ENCODE measurements at places on chromosomes 16 and 17. TPM values are rescaled to one million over a fixed set of nuclear protein-coding genes. Genes with fewer than 3 reads are reported as not detected.

GRCh38 chr17:2883544-2884213 lies 87.4 kb downstream of the RAP1GAP2 start:
- H3K4me1 ChIP-seq, result peaks cover 59% of the 10 kb centered on the region
- no peaks in the 10 kb centered on the region for H3K27me3 ChIP-seq
- no peak for DNase-seq

- H3K4me3 ChIP-seq, result no peak overlapping the region
- no peak for DNase-seq
- no peaks in the 10 kb centered on the region for H3K27me3 ChIP-seq
- no peaks in the 10 kb centered on the region for H3K36me3 ChIP-seq
- H3K27ac ChIP-seq, result no peak overlapping the region
Measured at GRCh38 chr17:1592751-1593629, 30.4 kb upstream of the PITPNA start.

Gene FOXN1
- total RNA-seq, result not detected

DNA sequence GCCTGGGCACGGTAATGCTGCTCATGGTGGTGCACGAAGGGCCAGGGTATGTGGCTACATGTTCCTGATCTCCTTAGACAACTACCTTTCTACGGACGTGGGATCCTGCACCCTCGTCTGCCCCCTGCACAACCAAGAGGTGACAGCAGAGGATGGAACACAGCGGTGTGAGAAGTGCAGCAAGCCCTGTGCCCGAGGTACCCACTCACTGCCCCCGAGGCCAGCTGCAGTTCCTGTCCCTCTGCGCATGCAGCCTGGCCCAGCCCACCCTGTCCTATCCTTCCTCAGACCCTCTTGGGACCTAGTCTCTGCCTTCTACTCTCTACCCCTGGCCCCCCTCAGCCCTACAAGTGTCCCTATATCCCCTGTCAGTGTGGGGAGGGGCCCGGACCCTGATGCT lies 12.0 kb downstream of the ERBB2 start:
- 0 out of 2 replicates have a peak overlapping the region, but pooled peaks have one; percentile 5 for H3K27ac ChIP-seq
- H3K27me3 ChIP-seq, result no peaks in the 10 kb centered on the region
- no peak for DNase-seq
- no peaks in the 10 kb centered on the region for H3K4me1 ChIP-seq
- no peak overlapping the region for H3K4me3 ChIP-seq

DNA sequence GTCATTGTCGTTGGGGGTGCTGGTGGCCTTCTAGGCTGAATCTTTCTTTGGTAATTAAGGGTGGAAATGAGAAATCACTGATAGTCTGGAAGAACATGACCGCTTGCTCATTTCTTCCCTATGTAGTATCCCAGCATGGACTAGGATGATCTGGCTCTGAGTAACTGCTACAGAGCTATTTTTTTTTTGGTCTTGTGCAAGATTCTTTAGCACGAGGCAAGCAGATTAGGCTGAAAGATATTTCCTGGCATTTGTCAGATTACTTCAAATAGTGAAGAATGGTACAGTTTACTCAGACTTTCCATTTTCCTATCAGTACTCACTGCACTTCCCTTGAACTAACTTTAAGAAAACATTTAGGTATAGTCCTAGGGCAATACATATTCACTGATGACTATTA lies 89.0 kb downstream of the SYCE1L start:
- no peak overlapping the region for H3K27ac ChIP-seq
- no peaks in the 10 kb centered on the region for H3K36me3 ChIP-seq
- H3K4me3 ChIP-seq, result no peak overlapping the region
- no peak for DNase-seq

GRCh38 chr17:78332991-78333390 lies 26.9 kb downstream of the SOCS3 start:
- peaks cover 12% of the 10 kb centered on the region for H3K4me1 ChIP-seq
- no peak overlapping the region for H3K27ac ChIP-seq
- no peaks in the 10 kb centered on the region for H3K36me3 ChIP-seq
- no peak for DNase-seq
- H3K27me3 ChIP-seq, result no peaks in the 10 kb centered on the region

GRCh38 chr17:39271546-39271945 lies 45.8 kb upstream of the STAC2 start:
- no peak for DNase-seq
- no peaks in the 10 kb centered on the region for H3K36me3 ChIP-seq
- H3K4me1 ChIP-seq, result peaks cover 2% of the 10 kb centered on the region
- no peak overlapping the region for H3K27ac ChIP-seq
- no peaks in the 10 kb centered on the region for H3K27me3 ChIP-seq

DNA sequence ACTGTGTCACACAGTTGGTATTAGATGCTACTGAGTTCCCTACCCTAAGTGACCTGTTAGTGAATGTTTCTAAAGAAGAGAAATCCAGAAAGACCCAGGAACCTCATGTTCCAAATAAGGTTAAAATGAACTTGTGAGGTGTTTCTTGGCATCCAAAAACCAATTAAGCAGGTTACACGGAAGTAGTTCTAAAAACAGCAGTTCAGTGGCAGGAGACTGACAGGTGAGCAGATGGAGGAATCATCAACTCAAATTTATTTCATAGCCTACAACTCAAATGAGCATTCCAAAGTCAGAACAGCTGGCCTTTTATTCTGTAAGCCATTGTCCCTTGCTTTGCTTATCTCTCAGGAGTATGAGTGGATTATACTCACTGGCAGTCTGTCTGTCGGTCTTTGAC lies 188.3 kb downstream of the IRX3 start:
- no peaks in the 10 kb centered on the region for H3K36me3 ChIP-seq
- H3K4me3 ChIP-seq, result no peak overlapping the region
- no peaks in the 10 kb centered on the region for H3K27me3 ChIP-seq
- no peak overlapping the region for H3K27ac ChIP-seq

GRCh38 chr17:27654654-27655524 lies 23.9 kb downstream of the LGALS9 start:
- no peak overlapping the region for H3K27ac ChIP-seq
- DNase-seq, result peak; percentile 91
- H3K27me3 ChIP-seq, result no peaks in the 10 kb centered on the region
- no peak overlapping the region for H3K4me3 ChIP-seq
- H3K4me1 ChIP-seq, result peaks cover 13% of the 10 kb centered on the region

Gene STAT5A
- 9.7 TPM for total RNA-seq

DNA sequence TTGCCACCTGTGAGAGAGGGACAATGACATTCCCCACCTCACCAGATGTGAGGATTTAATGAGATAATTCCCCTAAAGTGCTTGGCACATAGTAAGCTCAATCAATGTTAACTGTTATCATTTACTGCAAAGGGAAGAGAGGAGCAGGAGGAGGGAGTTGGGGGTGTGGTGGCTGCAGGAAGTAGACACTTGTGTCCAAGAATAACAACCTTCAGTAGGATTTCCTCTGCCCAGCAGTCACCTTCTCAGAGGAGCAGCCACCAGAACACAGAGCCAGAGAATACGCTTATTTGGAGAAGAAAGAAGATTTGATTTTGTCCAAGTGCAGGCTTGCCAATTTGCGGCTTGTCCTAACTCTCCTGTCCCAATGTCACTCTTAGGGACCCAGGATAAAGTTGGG lies 10.2 kb downstream of the CBX4 start:
- no peak for DNase-seq
- H3K4me3 ChIP-seq, result no peak overlapping the region
- H3K36me3 ChIP-seq, result no peaks in the 10 kb centered on the region
- no peak overlapping the region for H3K27ac ChIP-seq
- peaks cover 28% of the 10 kb centered on the region for H3K4me1 ChIP-seq

GRCh38 chr17:44768505-44769142 lies 9.8 kb downstream of the ADAM11 start:
- H3K27ac ChIP-seq, result no peak overlapping the region
- H3K4me1 ChIP-seq, result peaks cover 11% of the 10 kb centered on the region
- no peak overlapping the region for H3K4me3 ChIP-seq
- no peak for DNase-seq
- H3K36me3 ChIP-seq, result no peaks in the 10 kb centered on the region

DNA sequence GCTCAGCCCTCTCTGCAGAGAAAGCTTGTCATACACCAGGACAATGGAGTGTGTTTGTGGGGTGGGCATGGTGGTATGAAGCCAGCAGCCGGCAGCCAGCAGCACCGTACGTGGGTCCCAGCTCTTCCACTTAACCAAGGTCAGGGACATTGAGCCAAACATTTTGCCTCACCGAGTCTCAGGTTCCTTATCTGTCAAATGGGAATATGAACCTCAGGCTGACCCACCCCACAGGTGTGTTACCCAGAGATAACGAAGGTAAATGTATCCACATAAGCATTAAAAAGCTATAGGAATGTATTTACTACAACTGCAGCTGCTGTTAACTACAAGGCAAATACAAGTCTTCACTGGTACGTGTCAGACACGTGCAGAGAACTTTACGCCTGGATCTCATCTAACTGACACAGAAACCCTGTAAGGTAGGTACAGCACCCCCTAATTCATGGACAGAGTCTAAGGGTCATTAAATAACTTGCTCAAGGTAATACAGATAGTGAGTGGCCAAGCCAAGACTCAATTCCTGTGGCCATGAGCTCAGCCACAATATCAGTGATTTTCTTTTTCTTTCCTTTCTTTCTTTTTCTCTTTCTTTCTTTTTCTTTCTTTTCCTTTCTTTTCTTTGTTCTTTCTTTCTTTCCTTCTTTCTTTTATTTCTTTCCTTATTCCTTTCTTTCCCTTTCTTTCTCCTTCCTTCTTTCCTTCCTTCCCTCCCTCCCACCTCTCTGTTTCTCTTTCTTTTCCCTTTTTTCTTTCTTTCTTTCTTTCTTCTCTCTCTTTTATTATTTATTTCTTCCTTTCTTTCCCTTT lies 990 bp downstream of the SLC5A11 start:
- no peaks in the 10 kb centered on the region for H3K4me1 ChIP-seq
- H3K36me3 ChIP-seq, result no peaks in the 10 kb centered on the region
- H3K27me3 ChIP-seq, result no peaks in the 10 kb centered on the region
- H3K27ac ChIP-seq, result no peak overlapping the region

Gene CDR2
- 40.9 TPM for total RNA-seq

Gene KRT39
- total RNA-seq, result not detected

- no peak for DNase-seq
- H3K36me3 ChIP-seq, result no peaks in the 10 kb centered on the region
- no peak overlapping the region for H3K27ac ChIP-seq
- H3K4me1 ChIP-seq, result peaks cover under 1% of the 10 kb centered on the region
- no peaks in the 10 kb centered on the region for H3K27me3 ChIP-seq
Measured at GRCh38 chr17:60738287-60738686, 60.6 kb downstream of the BCAS3 start.

DNA sequence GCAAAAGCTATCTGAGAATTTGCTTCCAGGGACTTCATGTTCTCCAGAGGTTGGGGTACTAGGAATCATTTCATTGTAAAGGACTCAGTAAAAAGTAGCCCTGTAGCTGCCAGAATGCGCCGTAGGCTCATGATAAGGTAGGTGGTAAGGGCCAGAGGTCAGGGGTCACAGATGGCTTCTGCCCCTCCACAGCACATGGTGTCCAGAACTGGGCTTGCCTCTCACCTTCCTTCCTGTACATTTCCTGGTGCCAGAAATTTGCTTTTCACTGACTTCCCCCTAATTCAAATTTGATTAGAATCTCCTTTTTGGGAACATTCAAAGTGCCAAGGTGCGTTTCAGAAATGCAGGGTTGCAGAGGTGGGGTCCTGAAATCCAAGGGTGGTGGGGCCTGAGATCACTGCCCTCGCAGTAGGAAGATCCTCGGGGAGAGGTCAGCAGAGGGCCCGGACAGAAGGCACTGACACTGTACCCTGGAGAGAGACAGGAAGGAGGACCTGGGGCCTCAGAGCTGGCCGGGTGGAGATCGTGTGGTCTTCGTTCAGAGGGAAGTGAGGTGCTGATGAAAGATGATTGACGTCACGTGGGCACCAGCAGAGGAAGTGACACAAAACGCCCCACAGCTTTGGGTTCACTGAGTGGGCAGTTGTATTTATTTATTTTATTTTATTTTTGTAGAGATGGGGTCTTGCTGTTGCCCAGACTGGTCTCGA lies 25.5 kb upstream of the METRNL start:
- peaks cover 5% of the 10 kb centered on the region for H3K4me1 ChIP-seq
- no peak for DNase-seq
- H3K27me3 ChIP-seq, result peaks cover 2% of the 10 kb centered on the region
- no peak overlapping the region for H3K4me3 ChIP-seq
- H3K36me3 ChIP-seq, result no peaks in the 10 kb centered on the region
- no peak overlapping the region for H3K27ac ChIP-seq

- peaks cover 12% of the 10 kb centered on the region for H3K27me3 ChIP-seq
- H3K4me1 ChIP-seq, result peaks cover 7% of the 10 kb centered on the region
Measured at GRCh38 chr16:67546761-67547422, 15.4 kb upstream of the CTCF start.

DNA sequence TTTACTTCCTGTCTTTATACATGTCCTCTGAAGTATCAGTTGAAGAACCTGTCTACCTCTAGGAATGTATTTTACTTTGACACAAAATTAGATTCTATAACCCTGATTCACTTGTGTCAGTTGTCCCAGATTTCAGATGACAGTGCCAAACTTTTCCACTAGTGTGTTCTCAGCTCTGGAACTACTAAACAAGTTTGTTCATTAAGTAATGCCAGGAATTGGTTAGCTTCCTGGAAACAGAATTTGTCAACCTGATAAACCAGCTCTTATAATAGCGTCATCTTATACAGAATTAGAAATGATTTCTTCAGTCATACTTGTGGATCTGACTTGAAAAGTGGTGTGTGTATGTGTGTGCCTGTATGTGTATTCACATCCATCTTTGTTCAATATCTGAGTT lies 7.4 kb downstream of the MAP3K3 start:
- no peak overlapping the region for H3K4me3 ChIP-seq
- no peak overlapping the region for H3K27ac ChIP-seq
- H3K36me3 ChIP-seq, result no peaks in the 10 kb centered on the region
- no peak for DNase-seq

- H3K27me3 ChIP-seq, result peaks cover 8% of the 10 kb centered on the region
- 0 out of 2 replicates have a peak, but pooled peaks cover 5% of the 10 kb centered on the region for H3K36me3 ChIP-seq
- peak overlapping the region; percentile 75 for H3K27ac ChIP-seq
- peak; percentile 43 for DNase-seq
- peak overlapping the region; percentile 97 for H3K4me3 ChIP-seq
Measured at GRCh38 chr16:67969254-67970039, 1.0 kb upstream of the SLC12A4 start.

Gene BLTP2
- total RNA-seq, result 139 TPM

- no peak for DNase-seq
- peaks cover 32% of the 10 kb centered on the region for H3K4me1 ChIP-seq
- peaks cover 100% of the 10 kb centered on the region for H3K27me3 ChIP-seq
- peak within 1 kb of the TSS; percentile 61 for H3K4me3 ChIP-seq
- H3K36me3 ChIP-seq, result 0 out of 2 replicates have a peak, but pooled peaks cover 5% of the 10 kb centered on the region
Measured at GRCh38 chr17:48610282-48611211, at the start of gene HOXB7. Gene HOXB7, minus strand, starts transcription at chr17:48611017. Its CDS starts 99 bp downstream, at chr17:48610918.

Measured in WTC11 (cell line).